T-helper 1 cell (primary cell): ENCODE measurements at places on chromosomes 5 and 9.

- no peak for DNase-seq
These were observed 34.0 kb downstream of the MTRR start for GRCh38 chr5:7902666-7903625.

DNA sequence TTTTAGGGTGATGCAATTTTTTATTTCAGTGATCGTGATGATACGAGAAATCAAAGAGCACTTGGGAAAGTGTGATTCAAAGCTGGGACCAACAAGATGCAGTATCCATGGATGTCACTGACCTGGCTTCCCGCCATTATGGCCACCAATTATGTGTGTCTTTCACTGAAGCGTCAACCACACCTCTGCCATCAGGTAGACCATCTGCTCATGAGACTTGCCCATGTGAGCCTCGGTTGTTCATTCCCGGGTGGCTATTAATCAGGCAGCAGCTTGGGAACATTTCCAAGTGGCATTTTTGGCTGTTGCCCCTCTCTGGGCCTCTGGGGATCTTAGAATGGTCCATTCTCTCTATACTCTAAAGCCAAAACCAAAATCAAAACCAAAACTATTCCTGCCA, 436.0 kb upstream of the ADAMTSL1 start:
- DNase-seq: no peak

DNA sequence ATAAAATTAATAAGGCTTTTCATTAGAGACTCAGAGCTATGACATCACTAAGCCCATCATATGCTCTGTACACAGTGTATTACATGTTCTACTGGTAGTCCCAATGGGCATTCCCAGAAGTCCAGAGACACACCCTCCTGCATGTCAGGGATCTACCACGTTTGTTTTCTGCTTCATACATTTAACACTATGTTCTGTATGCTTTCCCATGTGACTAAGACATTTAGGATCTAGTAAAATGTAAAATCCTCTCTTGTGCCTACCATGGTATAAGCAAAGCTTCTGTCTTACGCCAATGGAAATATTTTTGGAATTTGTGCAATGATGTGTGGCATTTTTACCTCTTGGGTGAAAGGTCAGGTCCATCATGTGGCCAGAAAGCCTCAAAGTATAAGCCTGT, 192.4 kb downstream of the ADAMTSL1 start:
- no peak for DNase-seq

DNA sequence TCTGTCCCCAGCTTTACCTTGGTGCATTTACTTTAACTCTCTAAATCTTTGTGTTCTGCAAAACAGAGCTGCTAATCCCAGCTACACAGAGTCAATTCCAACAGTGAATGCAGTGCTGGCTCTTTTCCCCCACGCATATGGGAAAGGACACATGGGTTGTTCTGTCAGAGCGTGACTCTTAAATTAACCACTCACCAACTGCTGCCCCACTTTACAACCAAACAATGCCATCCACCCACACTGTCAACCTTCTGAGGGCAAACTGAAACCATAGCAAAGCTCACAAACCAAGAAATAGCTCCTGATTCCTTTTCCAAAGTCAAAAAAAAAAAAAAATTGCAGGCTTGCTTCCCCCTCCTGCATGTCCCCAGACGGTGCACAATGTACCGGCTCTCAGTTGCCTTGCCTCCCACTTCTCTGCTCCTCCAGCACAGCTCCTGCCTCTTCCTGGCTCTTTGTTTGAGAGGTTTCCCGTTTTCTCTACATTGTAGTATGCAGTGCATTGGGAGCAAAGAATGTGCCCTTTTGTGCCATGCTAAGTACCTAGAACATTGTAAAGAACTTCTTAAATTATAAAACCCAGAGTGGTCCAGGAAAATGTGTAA, 151.5 kb upstream of the DAPK1 start:
- DNase-seq: no peak
